Muscle of leg (tissue), 16 donors: ENCODE measurements at places on chromosomes 5 and 9. TPM values are rescaled to one million over a fixed set of nuclear protein-coding genes. Genes with fewer than 3 reads are reported as not detected.

CYLC2 gene
- polyA plus RNA-seq: not detected

GALT gene
- 40.1 TPM for polyA plus RNA-seq

GFI1B gene
- 0.30 TPM for polyA plus RNA-seq

C1QTNF2 gene
- polyA plus RNA-seq: 29.0 TPM

HRCT1 gene
- polyA plus RNA-seq: 1.9 TPM
